Smooth muscle cell of the umbilical artery (primary cell): ENCODE measurements at places on chromosomes 4 and X. TPM values are rescaled to one million over a fixed set of nuclear protein-coding genes. Genes with fewer than 3 reads are reported as not detected.

The C4orf36 gene
- total RNA-seq = 0.42 TPM in 1 of 2 replicates, not detected in the other

The MID1 gene
- total RNA-seq = 28.3 and 37.4 TPM in 2 replicates

The SYNPO2 gene
- total RNA-seq = 19.5 and 48.1 TPM in 2 replicates

The FAM9C gene
- total RNA-seq = not detected in 2 replicates

The TMPRSS11B gene
- total RNA-seq = not detected in 2 replicates

The CT55 gene
- not detected in 2 replicates for total RNA-seq

The UGT2B17 gene
- not detected in 2 replicates for total RNA-seq

The KLF8 gene
- under 0.01 and 0.55 TPM in 2 replicates for total RNA-seq

The MAGEB2 gene
- total RNA-seq = not detected in 2 replicates

The MSANTD1 gene
- total RNA-seq = 0.59 and 1.0 TPM in 2 replicates

The GPR82 gene
- total RNA-seq = not detected in 2 replicates

The SSX1 gene
- total RNA-seq = not detected in 2 replicates

The ARHGAP6 gene
- 0.09 and 0.30 TPM in 2 replicates for total RNA-seq

The GEMIN8 gene
- total RNA-seq = 9.7 and 16.0 TPM in 2 replicates

The EPGN gene
- total RNA-seq = 18.4 and 26.2 TPM in 2 replicates

The TRPC5OS gene
- total RNA-seq = not detected in 2 replicates

The CSAG2 gene
- not detected in 2 replicates for total RNA-seq

The RBM47 gene
- 3.2 and 7.1 TPM in 2 replicates for total RNA-seq

The SNX12 gene
- 63.2 and 71.5 TPM in 2 replicates for total RNA-seq

The GPR50 gene
- not detected in 2 replicates for total RNA-seq

The PCDH7 gene
- 36.0 and 64.1 TPM in 2 replicates for total RNA-seq

The DAPP1 gene
- not detected in 2 replicates for total RNA-seq

The ARHGAP10 gene
- 30.6 and 37.2 TPM in 2 replicates for total RNA-seq

The UPF3B gene
- total RNA-seq = 2.0 and 2.1 TPM in 2 replicates

The ARMCX1 gene
- 32.0 and 46.3 TPM in 2 replicates for total RNA-seq

The TBC1D8B gene
- total RNA-seq = 36.2 and 44.4 TPM in 2 replicates

The RCHY1 gene
- 36.0 and 38.0 TPM in 2 replicates for total RNA-seq

The ZNF711 gene
- total RNA-seq = 3.9 and 6.1 TPM in 2 replicates

The HELT gene
- total RNA-seq = not detected in 2 replicates

The FGFBP1 gene
- total RNA-seq = not detected in 2 replicates

The CCNB3 gene
- total RNA-seq = 0.09 and 0.30 TPM in 2 replicates

The RAI2 gene
- total RNA-seq = not detected in 2 replicates

The OTUD6A gene
- not detected in 2 replicates for total RNA-seq

The ZFP42 gene
- total RNA-seq = 0.05 TPM in 1 of 2 replicates, not detected in the other

The SOWAHD gene
- total RNA-seq = 0.09 and 0.89 TPM in 2 replicates

The CCDC120 gene
- total RNA-seq = 0.30 and 0.65 TPM in 2 replicates

The SAGE1 gene
- not detected in 2 replicates for total RNA-seq

The AMOT gene
- 5.0 and 8.2 TPM in 2 replicates for total RNA-seq

The PFKFB1 gene
- total RNA-seq = under 0.01 TPM in 1 of 2 replicates, not detected in the other

The PHOX2B gene
- not detected in 2 replicates for total RNA-seq

The CLDN22 gene
- not detected in 2 replicates for total RNA-seq

The CHRNA9 gene
- not detected in 2 replicates for total RNA-seq

The FAM9B gene
- total RNA-seq = not detected in 2 replicates

The MXRA5 gene
- total RNA-seq = 6.6 and 60.6 TPM in 2 replicates

The FAM120C gene
- 4.2 and 6.5 TPM in 2 replicates for total RNA-seq

The PDE5A gene
- 6.6 and 25.5 TPM in 2 replicates for total RNA-seq

The BRS3 gene
- total RNA-seq = not detected in 2 replicates

The GPR34 gene
- total RNA-seq = under 0.01 TPM in 1 of 2 replicates, not detected in the other

The NLGN3 gene
- under 0.01 and 0.23 TPM in 2 replicates for total RNA-seq

The FREM3 gene
- not detected in 2 replicates for total RNA-seq

The TXK gene
- 0.59 and 0.60 TPM in 2 replicates for total RNA-seq

The PDZD4 gene
- total RNA-seq = under 0.01 and 0.18 TPM in 2 replicates

The CLNK gene
- total RNA-seq = not detected in 2 replicates

The MAGEA9B gene
- total RNA-seq = not detected in 2 replicates
